Fibroblast of gingiva (primary cell): ENCODE measurements at places on chromosomes 5 and 9.

GRCh38 chr9:122355336-122355875, 15.4 kb upstream of the PTGS1 start:
- DNase-seq, result no peak

DNA sequence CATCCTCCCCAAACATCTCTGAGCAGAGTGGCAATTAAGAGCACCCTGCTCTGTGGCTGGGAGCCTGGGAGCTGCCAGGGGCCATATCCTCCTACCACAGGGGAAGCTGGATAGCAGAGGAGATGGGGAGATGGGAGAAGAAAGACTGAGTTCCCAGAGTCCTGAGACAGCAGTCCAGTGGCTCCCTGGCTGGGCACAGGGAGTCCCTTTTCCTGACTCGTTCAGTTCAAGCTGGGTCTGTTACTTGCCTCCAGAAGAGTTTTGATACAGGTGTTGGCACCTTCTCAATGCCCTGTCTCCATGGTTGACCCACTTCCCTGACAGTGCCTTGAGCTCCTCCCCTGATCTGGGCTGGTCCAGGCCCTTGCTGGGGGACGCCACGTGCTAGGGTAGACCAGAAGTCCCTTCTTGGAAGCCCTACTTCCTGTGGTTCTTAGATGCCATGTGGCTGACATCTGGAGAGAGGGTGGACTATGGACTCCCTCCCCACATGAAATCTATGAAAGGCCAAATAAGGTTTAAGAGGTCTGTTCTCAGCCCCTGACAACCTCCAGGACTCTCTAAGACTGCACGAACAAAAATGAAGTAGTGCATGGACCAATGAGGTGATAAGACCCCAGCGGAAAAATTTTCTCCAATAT, 166.2 kb downstream of the AUH start:
- DNase-seq, result no peak

DNA sequence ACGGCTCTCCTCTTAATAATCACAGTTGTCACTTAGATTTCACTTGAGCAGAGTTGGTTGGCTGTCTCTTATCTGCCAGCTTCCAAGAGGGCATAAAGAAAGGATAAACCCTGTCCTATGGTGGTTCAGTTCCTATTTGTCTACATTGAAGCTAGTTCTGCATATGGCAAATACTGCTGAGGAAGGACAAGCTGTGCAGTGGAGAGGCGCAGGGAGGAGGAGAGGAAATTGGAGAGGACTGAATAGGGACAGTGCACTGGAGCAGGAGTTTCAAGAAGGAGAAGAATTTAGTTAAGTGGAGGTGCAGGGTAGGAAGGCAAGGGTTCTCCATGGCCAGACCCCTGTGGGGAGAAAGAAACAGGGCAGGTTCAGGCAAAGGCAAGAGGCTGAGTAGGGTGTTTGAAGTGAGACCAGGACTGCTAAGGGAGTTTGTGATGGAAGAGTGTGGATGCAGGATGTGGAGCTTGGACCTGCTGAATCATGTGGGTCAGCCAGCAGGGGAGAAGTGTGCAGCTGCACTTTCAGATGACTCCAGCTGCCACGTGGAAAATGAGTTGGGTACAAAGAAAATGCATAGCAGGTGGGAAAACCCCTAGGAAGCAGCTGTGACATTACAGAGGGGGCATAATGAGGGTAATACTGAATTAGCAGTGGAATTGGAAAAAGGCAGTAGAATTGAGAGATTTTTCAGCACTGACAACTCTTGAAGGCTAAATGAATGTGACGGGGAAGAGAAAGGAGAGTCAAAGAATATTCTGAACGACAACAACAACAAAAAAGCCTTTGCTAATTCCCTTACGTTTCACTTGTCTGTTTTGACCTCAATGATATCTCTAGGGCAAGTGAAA, 66.8 kb downstream of the MAMDC2 start:
- DNase-seq, result no peak

DNA sequence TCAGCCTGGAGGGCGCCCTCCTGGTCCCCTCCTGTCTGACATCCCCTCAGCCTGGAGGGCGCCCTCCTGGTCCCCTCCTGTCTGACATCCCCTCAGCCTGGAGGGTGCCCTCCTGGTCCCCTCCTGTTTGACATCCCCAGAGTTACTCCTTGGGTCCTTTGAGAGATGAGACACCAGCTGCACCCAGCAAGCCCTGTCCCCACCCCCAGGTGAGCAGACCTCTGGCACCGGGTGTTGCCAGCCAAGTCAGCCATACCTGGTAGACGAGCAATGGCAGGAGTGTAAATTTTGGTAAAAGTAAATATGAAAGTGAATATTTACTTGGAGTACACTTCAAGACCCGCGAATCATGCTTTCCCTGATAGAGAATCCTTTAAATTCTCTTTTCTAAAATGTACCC, 25.4 kb downstream of the EXOC3 start:
- DNase-seq, result no peak

GRCh38 chr5:161676103-161676502, 9.4 kb upstream of the GABRA6 start:
- no peak for DNase-seq

GRCh38 chr5:174328631-174329299, 283.3 kb downstream of the NSG2 start:
- DNase-seq, result no peak

DNA sequence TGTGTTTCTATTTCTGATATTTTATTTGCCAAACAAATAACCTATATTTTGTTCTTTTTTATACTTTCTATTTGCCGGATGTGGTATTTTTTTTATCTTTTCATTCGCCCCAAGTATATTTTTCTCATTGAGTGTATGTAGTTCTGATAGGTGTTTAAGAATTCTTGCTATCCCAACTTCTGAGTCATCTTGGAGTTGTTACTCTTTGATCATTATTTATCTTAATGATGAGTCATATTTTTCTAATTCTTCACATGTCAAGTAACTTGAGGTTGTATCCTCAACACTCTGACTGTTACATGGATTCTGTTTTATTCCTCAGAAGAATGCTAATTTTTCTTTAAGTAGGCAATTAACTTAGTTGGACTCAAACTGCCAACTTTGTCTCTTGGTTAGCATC, 498.1 kb downstream of the TLE1 start:
- DNase-seq, result no peak

DNA sequence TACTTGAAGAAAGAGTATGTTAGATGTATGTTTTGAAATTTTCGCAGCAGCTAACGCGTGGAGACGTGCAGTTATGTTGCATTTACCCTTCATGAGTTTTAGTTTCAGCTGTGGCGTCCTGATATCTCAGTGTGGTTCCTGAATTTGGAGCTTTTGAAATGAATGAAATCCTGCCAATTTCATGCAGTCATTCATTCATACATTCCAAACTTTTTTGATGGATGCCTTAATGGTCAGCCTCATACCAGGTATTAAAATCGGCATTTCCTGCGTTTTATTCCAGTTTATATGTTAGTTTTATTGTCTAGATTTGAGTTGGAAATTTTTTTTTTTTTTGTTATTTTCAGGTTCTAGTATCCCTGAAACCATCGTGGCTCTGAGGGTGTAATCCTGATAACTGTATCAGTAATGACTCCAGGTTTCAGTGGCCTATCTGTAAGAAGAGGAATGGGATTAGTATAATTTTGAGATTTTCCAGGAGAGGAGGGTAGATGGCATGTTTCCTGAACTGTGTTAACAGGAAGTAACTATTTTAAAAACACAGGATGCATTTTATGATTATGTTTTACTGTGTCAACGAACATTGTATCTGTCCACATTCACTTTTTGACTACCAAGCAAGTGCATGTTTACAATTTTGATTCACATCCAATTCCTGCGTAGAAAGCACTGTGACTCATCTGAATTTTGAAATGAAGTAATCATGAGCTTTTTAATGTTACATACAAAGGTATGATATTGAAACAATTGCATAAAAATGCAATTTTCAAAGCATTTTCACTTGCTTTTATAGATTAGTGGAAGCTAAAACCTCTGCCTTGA, 1.0 kb downstream of the FOCAD start:
- DNase-seq, result peak; percentile 74

DNA sequence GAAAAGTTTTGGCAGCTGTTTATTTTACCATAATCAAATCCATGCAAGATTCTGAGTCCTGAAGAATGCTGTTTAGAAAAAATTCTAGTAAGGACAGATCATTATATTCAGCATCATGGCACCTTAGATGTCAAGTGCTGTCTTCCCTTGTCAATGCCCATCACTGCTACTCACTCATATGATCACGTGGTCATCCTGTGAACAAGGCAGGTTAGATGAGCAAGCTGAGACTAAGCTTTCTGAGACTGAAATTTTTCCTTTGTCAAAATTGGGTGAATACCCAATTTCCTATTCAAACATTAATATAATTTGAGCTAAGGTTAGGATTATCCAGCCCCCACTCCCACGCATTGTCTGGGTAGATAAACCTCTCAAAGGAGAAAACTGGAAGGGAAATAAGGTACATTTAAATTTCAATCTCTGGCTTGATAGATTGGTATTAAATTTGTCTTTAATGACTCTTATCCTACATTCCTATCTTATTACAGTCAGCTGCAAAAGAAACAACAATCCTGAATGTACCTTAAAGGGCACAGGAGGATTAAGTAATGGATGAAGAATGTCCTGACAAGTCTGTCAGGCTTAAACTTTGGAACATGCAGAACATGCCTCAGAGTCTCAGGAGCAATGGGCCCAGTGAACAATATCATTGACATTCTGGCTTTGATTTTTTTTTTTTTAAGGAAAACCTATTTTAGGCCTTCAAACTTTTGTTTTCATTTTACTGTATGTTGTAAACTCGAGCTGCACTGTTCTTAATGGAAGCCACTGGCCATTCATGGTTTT, 148.7 kb upstream of the RANBP3L start:
- no peak for DNase-seq

GRCh38 chr5:60856066-60856465, 12.0 kb upstream of the ELOVL7 start:
- peak; percentile 76 for DNase-seq

- DNase-seq, result no peak
Observed at GRCh38 chr5:169871826-169872490, 108.3 kb downstream of the INSYN2B start.
